ENCODE measurements at places on chromosomes 2 and 18. TPM values are rescaled to one million over a fixed set of nuclear protein-coding genes. Genes with fewer than 3 reads are reported as not detected.
A peak's percentile ranks its signal among the peaks of the same experiment; 100 is the strongest.

- DNase-seq = no peak
These were observed 40.6 kb upstream of the CCNYL1 start for GRCh38 chr2:207670887-207671286.

DNA sequence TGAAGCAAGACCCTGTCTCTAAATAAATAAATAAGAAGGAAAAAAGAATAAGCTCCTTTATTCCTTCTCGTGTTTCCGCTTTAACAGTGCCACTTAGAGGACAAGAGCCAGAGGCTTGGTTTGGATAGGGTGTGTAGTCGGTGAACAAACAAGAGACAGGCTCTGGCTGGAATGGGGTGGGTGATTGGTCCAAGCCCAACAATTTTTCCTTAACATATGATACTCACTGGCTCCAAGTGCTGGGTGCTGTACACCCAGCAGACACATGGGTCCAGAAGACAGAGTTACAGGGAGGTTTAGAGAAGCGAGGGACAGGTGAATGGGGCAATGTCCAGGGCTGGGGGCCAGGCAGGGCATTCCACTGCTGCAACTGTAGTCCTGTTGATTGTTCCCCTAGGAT, 77.8 kb downstream of the NCAPH start:
- DNase-seq = no peak

The MC4R gene
- total RNA-seq = not detected

DNA sequence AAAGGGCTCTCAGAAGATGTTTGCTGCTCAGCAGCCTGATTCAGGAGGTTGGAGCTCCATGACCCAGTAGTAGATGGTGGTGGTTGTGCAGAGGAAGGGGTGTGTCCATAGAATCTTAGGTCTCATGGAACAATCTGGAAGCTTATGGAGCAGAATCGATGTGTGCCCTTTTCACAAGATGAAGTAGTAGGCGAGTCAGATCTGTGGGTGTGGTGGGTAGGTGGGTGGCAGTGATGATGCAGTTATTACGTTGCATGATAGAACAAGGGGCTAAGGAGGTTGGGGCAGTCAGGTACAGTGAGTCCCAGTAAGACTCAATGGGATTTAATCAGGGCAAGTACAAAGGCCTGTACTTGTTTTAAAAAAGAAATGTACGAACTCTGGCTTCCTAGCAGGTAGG, 9.1 kb downstream of the TET3 start:
- no peak for DNase-seq

The BOLL gene
- not detected for total RNA-seq

- DNase-seq = no peak
These were observed 325.4 kb upstream of the FIGN start for GRCh38 chr2:164061129-164061746.

The RMDN2 gene
- total RNA-seq = 3.9 TPM

- DNase-seq = no peak
These were observed 4.3 kb upstream of the SPATS2L start for GRCh38 chr2:200301953-200302858.

DNA sequence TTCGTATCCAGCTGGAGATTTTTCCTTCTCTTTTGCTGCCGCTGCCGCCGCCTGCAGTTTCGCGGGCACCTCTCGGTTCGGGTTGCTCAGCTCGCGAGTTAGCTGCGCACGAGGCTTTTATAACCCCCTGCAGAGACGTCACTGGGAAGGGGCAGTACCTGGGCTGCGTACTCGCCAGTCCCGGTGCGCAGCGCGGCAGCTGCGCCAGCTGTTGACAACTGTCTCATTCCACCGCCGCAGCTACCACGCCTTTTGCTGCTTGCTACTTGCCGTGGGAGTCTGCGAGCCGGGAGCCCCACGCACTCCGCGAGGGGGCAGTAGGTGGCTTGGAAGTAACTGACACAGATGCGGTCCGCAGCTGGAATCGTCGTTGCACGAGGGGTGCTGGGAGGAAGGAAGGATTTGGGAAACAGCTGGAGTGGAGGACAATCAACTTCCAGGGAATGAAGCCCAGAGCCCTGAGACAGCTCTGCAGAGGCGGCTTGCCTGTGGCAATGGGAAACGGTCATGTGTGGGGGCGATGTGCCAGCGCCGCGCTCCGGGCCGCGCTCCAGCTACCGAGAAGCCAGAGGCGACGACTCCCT, at the start of gene TACR1:
Gene TACR1, minus strand, starts transcription at position 93 of the 584 bp plus-strand sequence. CDS start 586 bp downstream, outside the sequence.
- DNase-seq = peak; percentile 38

The SULT1C2 gene
- not detected for total RNA-seq

Measured in CD8-positive, alpha-beta T cell (primary cell).